ENCODE measurements at places on chromosomes 13 and 19.

DNA sequence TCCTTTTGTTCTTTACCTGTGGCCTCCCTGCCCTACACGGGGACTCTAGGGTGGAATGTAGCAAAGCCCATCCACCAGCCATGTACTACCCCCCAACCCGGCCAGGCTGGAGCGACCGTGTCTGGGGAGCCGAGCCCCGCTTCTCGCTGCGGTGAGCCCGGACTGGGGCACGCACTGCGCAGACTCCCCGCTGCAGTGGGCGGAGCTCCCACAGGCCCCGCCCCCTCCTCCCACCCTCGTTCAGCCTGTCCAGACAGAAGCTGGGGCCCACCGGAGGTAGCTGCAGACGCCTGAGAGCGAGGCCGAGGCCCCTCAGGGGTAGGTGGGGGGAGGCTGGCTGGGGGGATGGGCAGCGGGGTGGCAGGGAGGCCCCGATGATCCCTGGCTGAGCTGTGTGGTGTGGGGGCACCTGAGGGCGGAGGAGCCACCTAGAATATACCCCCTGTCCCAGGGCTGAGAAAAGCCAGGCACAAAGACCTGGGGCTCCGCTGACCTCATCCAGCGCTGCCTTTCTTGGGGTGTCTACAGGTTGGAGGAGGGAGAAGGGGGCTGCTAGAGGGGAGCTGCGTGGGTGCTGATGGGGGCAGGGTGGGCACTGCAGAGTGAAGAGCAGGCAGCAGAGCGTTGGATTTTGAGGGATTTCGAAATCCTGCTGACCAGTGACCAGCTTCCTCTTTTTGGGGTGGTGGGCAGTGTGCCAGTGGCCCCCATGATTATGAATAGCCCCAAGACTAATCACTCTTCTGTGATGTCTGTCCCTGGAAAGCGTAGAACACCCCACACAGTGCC lies 17.3 kb downstream of the PLD3 start:
- no peak for DNase-seq

DNA sequence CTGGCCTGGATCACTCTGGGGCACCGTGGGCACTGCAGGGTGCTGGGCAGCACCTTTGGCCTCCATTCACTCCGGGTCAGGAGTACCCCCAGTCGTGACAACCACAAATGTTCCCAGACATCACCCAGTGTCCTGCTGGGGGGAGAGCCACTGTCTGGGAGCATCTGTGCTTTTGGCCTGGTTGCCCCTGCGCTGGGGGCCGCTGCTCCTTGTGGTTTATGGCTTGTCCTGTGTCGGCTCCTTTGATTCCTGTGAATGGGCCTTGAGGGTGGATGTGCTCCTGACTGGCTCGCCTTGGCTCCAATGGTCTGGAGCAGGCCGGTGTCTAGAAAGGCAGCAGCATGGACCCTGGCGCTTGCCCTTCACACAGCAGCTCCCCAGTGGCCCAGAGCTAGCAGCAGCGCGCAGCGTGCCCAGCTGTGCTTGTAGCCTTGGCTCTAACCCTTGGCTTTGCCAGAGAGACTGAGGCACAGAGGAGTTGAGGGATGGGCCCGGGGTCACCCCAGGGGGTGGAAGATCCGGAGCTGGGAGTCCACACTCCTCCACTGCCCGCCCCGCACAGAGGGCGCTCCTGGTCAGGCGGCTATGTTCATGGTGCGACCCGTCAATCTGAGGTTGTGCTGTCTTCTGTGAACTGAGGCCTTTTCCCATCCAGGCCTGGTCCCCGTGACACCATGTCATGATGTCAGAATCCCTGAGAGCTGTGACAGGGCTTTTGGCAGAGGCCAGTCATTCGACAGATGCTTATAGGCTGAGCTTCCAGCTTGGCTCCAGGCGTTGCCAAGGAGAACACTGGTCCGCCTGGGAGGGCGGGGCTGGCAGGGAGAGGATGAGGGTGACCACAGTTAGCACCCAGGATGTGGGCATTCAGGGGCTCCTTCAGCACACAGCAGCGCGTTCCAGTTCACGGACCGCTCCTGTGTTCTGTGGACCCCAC lies 4.1 kb downstream of the DAZAP1 start:
- DNase-seq = no peak

DNA sequence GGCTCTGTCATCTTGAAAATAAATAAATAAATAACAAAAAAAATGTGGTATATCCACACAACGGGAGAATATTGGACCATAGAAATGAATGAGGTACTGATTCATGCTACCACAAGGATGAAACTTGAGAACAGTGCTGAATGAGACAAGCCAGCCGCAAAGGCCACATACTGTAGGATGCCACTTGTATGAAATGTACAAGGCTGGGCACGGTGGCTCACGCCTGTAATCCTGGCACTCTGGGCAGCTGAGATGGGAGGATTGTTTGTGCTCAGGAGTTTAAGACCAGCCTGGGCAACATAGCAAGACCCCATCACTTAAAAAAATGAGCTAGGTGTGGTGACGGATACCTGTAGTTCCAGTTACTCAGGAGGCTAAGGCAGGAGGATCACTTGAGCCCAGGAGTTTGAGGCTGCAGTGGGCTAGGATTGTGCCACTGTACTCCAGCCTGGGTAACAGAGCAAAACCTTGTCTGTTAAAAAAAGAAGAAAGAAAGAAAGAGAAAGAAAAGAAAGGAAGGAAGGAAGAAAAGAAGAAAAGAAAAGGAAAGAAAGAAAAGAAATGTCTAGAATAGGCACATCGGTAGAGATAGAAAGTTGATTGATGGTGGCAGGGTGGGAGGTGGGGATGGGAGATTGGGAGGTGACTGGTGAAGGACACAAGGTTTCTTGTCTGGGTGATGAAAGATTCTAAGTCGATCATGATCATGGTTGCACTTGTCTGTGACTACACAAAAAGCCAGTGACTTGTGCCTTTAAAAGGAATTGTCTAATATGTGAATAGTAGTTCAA lies 20.3 kb downstream of the HPN start:
- DNase-seq = no peak

GRCh38 chr13:31946091-31946770 lies 85.3 kb upstream of the FRY start:
- no peak for DNase-seq

- no peak for DNase-seq
Measured at GRCh38 chr19:42420055-42420544, 7.1 kb downstream of the LIPE start.

DNA sequence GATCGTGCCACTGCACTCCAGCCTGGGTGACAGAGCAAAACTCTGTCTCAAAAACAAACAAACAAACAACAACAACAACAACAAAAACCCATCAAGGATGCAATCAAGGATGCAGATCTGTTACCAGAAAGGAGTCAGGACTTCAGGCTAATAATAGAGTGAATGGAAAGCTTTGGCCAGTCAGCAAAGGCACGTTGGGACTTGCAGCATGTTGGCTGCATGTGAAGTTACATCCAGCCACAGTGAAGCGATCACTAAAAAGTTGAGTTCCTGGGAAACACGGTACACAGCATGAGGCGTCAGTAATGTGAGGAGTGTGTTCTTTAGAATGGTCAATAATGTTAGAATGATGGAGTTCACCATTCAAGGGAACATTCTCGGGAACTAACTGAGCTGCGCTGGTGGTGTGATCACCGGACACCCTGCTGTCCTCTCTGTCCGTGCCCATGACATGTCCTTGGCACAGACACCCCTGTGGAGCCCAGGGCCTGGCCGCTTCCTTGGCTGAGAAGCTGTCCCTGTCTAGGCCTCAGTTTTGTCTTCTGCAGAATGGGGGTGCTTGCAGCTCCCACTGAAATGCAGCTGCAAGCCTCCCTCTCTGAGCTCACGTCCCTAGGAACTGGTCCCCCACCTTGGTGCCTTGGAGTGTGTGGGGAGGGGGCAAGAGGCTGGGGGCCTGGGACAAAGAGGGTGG lies 2.3 kb upstream of the LGALS7B start:
- no peak for DNase-seq

DNA sequence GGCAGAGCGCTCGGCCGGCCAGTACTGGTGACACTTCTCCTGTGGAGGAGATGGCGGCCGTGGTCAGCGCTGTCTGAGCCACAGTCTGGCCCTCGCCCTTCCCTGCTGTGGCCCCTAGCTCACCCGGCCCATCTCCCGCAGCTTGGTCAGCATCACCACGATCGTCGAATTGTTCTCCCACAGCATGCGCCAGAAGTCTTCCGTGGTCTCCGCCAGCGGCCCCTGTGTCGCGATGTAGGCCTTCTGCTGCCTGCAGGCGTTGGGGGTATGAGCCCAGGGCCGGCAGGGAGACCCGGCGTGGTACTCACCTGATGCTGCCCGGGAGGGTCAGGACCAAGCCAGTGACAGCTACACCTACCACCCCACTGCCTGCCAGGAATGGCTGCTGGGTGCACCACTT lies 130.1 kb downstream of the PTPRS start:
- DNase-seq = no peak

DNA sequence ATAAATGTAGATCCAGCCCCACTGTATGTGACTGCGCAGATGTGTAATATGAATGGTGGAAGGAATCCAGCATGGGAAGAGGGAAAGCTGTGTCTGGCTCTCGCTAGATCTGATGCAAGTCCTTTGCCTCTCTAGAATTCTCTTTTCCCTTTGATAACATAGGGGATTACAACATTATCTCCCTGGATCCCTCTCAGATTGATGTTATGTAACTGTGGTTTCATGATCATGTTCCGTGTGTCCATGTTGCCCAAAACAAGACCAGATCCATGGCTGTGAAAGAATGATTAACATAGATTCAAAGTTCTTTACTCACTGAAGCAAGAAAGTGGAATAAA lies 184.0 kb upstream of the UBL3 start:
- DNase-seq = no peak

DNA sequence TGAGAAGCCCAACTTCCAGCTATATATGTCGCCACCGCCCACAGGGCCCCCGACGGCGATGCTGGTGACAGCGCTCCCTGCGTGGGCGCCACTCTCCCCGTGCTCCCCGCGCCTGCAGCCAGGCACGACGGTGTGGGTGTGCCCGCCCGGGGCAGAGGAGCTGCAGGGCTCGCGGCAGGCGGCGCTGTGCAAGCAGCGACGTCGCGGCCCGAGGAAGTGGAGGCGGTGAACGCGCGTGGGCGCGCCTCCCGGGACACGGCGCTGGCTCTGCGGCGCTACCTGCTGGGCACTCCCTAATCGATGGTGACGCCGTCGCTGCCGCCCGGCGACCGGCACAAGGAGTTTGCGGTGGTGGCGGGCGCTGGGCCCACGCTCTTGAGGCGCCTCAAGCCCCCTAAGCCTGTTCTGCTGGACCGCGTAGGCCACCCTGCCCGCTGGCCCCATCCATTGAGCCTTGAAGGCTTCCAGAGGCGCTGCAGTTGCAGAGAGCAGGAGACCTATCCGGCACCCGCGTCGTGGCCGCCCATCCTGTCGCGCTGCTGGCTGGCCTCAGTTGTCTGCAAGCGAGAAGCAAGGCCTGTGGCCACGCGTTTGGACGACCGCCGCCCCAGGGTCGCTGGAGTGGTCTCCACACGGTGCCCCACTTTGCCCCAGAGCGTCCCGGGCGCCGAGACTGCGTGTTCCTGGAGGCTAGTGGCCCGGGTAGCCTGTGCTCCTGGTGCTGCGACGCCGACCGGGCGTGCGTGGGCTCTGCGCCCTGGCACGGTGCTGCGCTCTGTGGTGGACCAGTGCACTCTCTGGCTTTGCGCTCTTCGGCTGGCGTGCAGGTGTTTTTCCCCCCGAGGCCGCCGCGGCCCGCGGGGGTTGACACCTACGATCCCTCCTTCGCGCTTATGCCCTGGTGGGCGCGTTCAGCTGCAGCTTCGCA lies 23.1 kb downstream of the LRFN3 start:
- DNase-seq = no peak

DNA sequence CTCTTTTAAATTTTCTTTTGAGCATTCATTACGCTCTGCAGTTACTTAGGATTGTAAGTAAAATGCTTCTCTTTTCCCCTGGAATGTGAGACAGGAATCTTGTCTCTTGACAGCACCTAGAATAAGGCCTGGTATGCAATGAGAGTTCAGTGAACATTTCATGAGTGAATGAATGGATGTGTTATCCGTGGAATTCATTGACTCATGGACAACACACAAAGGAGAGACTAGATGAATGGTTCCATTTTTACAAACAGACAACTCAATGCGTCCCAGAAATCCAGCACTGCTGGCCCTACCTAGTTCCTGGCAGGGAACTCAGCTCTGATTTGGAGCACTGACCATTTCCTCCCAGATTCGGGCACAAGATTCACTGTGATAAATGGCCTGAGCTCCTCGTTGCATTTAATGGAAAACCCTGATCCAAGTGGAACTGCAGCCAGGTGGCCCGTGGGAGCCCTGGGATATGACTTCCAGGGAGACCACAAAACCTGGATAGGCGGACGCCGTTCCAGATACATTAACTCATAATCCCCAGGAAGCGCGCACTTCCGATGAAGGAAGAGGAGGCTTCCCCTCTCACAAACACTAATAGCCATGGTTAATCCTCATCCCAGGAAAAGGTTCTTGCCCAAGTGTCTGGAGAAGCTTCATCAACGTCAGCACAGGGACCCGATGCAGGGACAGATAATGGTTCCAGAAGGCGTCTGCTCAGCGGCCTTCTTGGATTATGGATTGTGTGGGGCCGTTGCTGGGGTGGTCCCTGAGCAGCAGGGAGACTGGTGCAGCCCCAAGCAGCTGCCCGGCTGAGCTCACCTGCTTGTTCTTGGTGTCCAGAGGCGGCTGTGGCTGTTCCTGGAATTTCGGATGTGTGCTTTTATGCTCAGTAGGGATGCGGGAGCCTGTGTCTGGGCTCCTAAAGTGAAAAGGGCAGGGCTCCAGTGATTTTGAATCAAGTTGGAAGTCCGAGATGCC lies 211.1 kb upstream of the TSHZ3 start:
- no peak for DNase-seq

GRCh38 chr13:33445476-33445875 lies 159.9 kb upstream of the STARD13 start:
- DNase-seq = no peak

DNA sequence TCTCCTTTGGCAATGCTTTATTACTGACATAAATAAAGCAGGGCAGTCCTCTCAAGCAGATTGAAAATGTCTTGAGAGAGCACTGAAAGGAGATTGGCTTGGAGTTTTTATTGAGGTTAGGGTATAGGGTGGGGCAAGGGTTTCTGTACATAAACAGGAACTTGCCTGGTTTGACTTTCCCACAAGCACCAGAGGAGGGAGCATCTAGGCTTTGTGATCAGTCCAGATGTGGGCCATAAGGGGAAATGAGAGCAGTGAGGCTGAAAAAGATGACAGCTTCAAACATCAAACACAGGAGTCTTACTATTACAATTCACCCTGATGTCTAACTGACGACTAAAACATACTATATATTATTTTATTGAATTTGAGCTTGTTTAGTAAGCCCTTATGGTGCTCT lies 260.9 kb downstream of the MTUS2 start:
- no peak for DNase-seq

DNA sequence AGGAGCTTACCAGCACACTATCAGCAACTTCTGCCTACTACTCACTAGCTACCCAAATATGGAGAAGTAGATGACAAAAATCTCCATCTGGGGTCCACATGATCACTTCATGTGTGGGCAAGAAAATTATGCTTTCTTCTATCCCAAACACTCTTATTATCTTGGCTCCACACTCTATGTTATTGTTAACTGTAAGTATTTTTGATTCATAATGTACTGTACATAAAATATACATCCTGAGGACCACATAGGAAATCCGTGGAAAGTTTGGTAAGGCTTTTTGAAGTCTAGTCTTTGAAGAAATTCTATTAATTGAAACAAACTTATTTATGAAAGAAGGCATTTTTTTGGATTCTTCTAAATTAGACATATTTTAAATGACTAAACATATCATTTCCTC lies 378.8 kb downstream of the DACH1 start:
- no peak for DNase-seq
